Sigmoid colon (tissue), 7 donors: ENCODE measurements at places on chromosomes 11 and 22. TPM values are rescaled to one million over a fixed set of nuclear protein-coding genes. Genes with fewer than 3 reads are reported as not detected.

DNA sequence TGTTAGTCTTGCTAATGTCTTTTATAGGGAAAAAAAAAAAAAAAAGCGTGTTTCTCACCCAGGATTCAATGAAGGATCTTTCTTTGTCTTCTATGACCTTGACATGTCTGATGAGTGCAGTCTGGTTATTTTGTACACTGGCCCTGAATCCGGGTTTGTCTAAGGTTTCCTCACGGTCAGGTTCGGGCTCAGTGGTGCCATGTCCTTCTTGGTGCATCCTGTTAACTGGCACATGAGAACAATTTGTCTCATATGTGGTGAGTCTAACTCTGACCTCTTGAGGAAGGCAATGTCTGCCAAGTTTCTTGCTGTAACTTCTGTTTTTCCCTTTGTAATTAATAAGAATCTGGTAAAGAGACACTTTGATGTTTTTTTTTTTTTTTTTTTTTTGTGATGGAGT is 12.5 kb downstream of the F2 start:
- H3K4me1 ChIP-seq, result no peaks in the 10 kb centered on the region
- DNase-seq, result no peak
- no peaks in the 10 kb centered on the region for H3K27me3 ChIP-seq
- H3K27ac ChIP-seq, result no peak overlapping the region
- H3K36me3 ChIP-seq, result no peaks in the 10 kb centered on the region

DNAJB7 gene
- not detected for polyA plus RNA-seq

TCN2 gene
- polyA plus RNA-seq, result 28.7 TPM

- H3K4me1 ChIP-seq, result no peaks in the 10 kb centered on the region
- H3K4me3 ChIP-seq, result no peak overlapping the region
- peaks cover 36% of the 10 kb centered on the region for H3K27me3 ChIP-seq
- no peak overlapping the region for H3K27ac ChIP-seq
- no peaks in the 10 kb centered on the region for H3K36me3 ChIP-seq
Observed at GRCh38 chr11:126968915-126969314, 31.7 kb downstream of the KIRREL3 start.

DNA sequence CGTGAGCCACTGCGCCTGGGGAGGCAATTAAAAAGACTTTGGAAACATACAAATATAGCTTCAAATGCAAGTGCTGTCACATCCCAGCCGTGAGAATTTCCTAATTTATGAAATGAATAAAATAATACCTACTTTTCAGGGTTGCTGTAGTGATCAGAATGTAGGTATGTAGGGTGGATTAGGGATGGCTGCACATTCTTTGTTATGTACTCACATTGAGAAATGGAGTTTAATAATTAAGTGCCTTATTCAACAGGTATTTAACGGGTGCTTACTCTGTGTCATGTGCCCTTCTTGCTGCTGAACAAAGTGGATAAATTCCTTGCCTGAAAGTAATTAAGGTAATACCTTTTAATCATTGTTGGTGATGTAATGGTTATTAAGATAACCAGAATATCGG is 37.0 kb downstream of the MMP7 start:
- H3K36me3 ChIP-seq, result no peaks in the 10 kb centered on the region
- no peaks in the 10 kb centered on the region for H3K4me1 ChIP-seq
- H3K27ac ChIP-seq, result no peak overlapping the region
- H3K27me3 ChIP-seq, result no peaks in the 10 kb centered on the region
- no peak overlapping the region for H3K4me3 ChIP-seq

DNA sequence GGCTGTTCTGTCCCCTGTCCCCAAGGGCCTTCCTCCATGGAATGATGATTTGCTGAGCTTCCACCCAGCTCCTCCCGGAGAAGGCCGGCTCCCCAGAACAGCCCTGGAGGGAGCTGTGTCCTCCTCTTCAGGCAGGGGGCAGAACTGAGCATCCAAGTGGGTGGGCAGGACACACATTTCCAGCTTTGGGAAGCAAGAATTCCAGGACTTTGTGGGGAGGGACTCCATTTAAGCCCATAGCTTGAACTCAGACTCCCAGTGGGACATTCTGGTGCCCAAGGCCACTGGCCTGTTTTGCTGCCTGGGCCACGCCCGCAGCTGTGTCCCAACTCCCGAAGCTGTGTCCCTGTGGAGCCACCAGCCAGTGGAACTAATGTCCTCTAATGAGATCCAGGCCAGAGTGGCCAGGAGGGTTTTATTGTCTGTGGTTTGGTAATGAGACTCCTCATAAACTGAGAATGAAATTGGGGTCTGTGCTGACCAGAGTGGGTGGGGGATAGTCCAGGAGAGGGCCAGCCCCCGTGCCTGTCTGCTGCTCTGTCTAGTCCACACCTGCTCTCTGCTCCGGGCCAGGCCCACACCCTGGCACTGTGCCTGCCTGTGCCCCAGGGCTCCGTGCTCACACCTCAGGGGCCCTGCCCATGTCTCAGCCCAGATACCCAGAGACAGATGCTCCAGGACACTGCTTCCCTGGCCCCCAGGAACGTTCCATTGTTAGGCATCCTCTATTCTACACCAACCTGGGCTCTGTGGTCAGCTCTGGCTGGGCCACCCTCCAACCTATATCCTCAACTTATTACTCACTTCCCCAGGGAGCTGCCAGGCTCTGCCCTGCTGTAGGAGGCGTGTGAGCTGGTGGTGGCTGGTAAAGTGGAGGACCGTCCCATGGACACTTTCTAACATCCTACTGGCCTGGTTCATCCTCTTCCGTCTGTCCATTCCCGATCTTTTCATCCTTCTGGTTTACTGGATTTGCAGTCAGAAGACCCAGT is 7.6 kb downstream of the NECTIN1 start:
- no peaks in the 10 kb centered on the region for H3K4me1 ChIP-seq
- DNase-seq, result no peak
- no peaks in the 10 kb centered on the region for H3K27me3 ChIP-seq

GRCh38 chr22:17917490-17917983 is 106.8 kb downstream of the MICAL3 start:
- peaks cover 68% of the 10 kb centered on the region for H3K4me1 ChIP-seq
- peak; percentile 66 for DNase-seq
- no peak overlapping the region for H3K4me3 ChIP-seq
- H3K27me3 ChIP-seq, result no peaks in the 10 kb centered on the region
- H3K27ac ChIP-seq, result no peak overlapping the region
- no peaks in the 10 kb centered on the region for H3K36me3 ChIP-seq

OR52B2 gene
- not detected for polyA plus RNA-seq

- DNase-seq, result no peak
- H3K27me3 ChIP-seq, result no peaks in the 10 kb centered on the region
- peaks cover 5% of the 10 kb centered on the region for H3K4me1 ChIP-seq
- H3K36me3 ChIP-seq, result no peaks in the 10 kb centered on the region
Observed at GRCh38 chr11:100810146-100810545, 123.1 kb downstream of the ARHGAP42 start.

DNA sequence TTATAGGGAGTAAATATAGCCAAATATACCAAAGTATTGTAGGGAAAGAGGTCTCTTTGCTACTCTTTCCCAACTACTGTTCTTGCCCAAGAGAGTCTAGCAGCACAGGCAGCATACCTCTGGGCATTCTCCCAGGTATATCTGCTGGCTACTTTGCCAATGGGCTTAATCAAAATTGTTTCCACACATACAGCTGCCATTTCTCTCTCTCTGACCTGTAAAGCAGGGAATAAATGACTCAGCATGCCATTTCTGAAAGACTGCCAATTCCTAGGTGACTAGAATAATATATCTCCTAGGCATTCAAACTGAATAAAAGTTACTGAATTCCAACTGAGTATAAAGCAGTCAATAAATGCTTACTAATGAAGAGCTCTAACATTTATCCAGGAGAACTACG is 44.6 kb downstream of the RDX start:
- H3K4me3 ChIP-seq, result no peak overlapping the region
- no peak for DNase-seq
- no peak overlapping the region for H3K27ac ChIP-seq
- H3K4me1 ChIP-seq, result no peaks in the 10 kb centered on the region
- H3K27me3 ChIP-seq, result no peaks in the 10 kb centered on the region

GRCh38 chr22:37634417-37634924 is 5.0 kb upstream of the SH3BP1 start:
- H3K4me3 ChIP-seq, result no peak overlapping the region
- no peak for DNase-seq
- H3K27ac ChIP-seq, result peak overlapping the region; percentile 69
- no peaks in the 10 kb centered on the region for H3K27me3 ChIP-seq
- peaks cover 33% of the 10 kb centered on the region for H3K4me1 ChIP-seq

CRYBA4 gene
- not detected for polyA plus RNA-seq

DNA sequence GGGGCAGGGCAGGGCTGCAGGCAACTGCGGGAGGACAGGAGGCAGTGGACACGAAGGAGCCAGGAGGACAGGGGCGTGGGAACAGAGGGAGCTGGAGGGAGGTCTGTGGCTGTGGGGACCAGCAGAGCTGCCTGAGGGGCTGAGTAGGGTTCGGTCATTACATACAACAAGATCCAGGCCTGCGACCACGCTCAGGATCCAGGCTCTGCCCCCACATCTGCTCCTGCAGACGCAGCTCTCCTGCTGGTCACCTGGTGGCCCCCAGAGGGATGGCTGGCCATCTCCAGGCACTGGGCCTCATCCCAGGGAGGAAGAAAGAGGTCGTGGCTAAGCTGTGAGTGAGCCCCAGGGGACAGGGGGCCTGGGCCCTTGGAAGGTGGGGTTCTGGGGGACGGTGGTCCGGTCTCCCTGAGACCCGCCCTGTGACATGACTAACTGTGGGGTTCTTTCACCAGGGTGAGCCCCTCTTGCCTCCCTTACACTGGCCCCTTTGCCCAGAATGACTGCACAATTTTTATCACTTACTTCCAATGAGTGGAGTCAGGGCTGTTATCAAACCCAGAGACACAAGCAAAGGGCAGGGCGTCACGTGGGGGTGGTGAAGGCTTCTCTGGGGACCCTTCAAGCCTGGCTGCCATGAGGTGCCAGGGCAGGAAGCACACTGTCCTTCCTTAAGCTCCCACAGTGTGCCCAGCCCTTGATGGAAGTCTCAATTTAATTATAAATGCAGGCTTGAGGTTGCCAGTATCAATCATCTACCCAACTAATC is 6.7 kb upstream of the APOBEC3A start:
- H3K27me3 ChIP-seq, result peaks cover 8% of the 10 kb centered on the region
- no peak overlapping the region for H3K27ac ChIP-seq
- H3K36me3 ChIP-seq, result no peaks in the 10 kb centered on the region
- peak; percentile 44 for DNase-seq
- no peaks in the 10 kb centered on the region for H3K4me1 ChIP-seq

DNA sequence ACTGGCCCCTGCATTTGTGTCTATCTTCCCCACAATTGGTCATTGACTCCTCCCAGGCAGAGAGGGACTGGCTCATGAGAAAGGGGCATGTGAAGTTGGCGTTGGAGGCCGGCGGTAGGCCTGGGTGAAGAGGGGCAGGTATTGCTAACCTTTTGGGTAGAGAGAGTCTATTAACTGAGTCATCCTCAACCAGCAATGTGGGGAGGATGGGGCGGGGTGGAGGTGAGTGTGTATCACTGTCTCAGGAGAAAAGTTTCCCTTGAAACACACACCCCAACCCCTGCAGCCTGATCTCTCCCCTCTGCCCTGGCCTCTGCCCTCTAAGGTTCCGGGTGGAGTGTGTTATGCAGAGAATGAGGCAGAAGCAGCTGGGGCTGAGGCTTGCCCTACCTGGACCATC is 60.1 kb upstream of the PHF21B start:
- DNase-seq, result no peak
- no peaks in the 10 kb centered on the region for H3K36me3 ChIP-seq
- H3K27me3 ChIP-seq, result peaks cover 42% of the 10 kb centered on the region
- H3K4me3 ChIP-seq, result no peak overlapping the region

OR8G5 gene
- polyA plus RNA-seq, result 0.10 TPM

CATSPERZ gene
- polyA plus RNA-seq, result 1.1 TPM

ADAMTS15 gene
- 0.46 TPM for polyA plus RNA-seq

DNA sequence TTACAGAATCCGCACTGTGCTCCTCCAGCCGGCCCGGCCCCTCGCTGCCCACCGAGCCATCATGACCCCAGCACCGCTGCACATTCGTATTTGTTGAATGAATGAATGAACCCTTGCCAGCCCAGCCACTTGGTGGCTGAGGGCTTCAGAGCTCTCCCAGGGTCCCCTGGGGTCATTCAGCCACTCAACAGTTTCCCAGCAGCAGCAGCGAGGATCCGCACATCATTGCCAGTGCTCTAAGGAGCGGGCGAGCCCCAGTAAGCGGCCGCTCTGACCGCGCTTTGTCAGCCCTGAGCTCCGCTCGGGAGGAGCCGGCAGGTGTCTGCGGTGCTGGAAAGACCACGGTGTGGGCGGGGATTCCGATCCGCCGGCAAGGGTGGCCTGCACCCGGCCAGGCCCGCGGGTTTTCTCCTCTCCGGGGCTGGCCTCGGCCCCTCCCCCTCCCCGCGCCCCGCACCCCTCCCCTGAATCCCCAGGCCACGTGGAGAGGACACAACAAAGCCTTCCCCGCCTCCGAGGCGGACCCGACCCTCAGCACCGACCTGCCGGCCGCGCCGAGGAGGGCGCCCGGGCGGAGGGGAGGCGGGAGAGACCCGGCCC is 563 bp downstream of the BID start:
- no peaks in the 10 kb centered on the region for H3K27me3 ChIP-seq
- peak; percentile 68 for DNase-seq
- no peaks in the 10 kb centered on the region for H3K36me3 ChIP-seq

DNA sequence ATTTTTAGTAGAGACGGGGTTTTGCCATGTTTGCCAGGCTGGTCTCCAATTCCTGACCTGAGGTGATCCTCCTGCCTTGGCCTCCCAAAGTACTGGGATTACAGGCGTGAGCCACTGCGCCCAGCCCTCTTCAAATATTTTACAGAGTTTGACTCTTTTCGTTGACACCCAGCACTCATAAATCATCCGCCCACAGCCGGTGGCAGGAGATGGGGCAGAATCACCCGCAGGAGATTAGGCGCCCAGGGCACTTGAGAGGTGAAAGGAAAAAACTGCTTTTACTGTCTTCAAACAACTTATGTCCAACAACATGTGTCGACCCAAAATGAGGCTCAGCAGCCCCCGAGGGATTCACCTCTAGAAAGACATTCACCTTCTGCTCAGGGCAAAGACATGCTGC is 56.9 kb downstream of the OSBP2 start:
- no peaks in the 10 kb centered on the region for H3K36me3 ChIP-seq
- H3K27ac ChIP-seq, result no peak overlapping the region
- H3K27me3 ChIP-seq, result no peaks in the 10 kb centered on the region
- no peaks in the 10 kb centered on the region for H3K4me1 ChIP-seq
- no peak for DNase-seq

GRCh38 chr11:69468911-69469885 is 12.3 kb upstream of the LINC01488 start:
- no peaks in the 10 kb centered on the region for H3K27me3 ChIP-seq
- H3K27ac ChIP-seq, result no peak overlapping the region
- H3K4me3 ChIP-seq, result no peak overlapping the region

KRTAP5-9 gene
- polyA plus RNA-seq, result not detected

DNA sequence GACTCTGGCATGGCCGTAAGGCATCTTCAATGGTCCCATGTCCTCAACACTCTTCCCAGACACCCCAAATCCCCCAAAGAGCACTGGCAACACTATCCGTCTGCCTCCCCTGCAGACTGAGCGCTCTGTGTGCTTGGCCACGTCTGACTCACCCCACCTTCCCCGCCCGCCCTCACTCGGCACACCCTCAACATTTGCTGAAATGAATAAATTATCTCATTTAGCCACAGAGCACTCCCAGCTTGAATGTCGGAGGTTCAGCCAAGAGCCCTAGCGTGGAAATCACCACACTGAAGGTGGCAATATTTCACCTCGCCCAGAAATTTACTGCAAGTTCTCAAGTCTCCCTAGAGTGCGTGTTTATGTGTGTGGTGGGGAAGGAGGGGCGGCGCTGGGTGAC is 46.6 kb upstream of the TCF20 start:
- H3K27me3 ChIP-seq, result no peaks in the 10 kb centered on the region
- H3K36me3 ChIP-seq, result no peaks in the 10 kb centered on the region
- DNase-seq, result peak; percentile 87
- no peaks in the 10 kb centered on the region for H3K4me1 ChIP-seq
- H3K27ac ChIP-seq, result no peak overlapping the region

- peak overlapping the region; percentile 76 for H3K27ac ChIP-seq
- H3K27me3 ChIP-seq, result no peaks in the 10 kb centered on the region
- H3K4me1 ChIP-seq, result peaks cover 93% of the 10 kb centered on the region
- peak; percentile 59 for DNase-seq
- peak overlapping the region; percentile 42 for H3K4me3 ChIP-seq
- H3K36me3 ChIP-seq, result no peaks in the 10 kb centered on the region
Observed at GRCh38 chr11:3155691-3156258, 9.3 kb downstream of the OSBPL5 start.
